NCI-H460 (cell line): ENCODE measurements at places on chromosomes 2 and 18. TPM values are rescaled to one million over a fixed set of nuclear protein-coding genes. Genes with fewer than 3 reads are reported as not detected.
A peak's percentile ranks its signal among the peaks of the same experiment; 100 is the strongest.

GRCh38 chr2:99338029-99338585 is 918 bp downstream of the EIF5B start:
- DNase-seq: no peak

Gene RBFA
- 29.4 and 32.3 TPM in 2 replicates for total RNA-seq

- DNase-seq: no peak
These were observed 337.4 kb upstream of the PIK3C3 start for GRCh38 chr18:41617647-41618046.

Gene ST6GAL2
- total RNA-seq: not detected in 2 replicates

Gene PRKAG3
- not detected in 2 replicates for total RNA-seq

Gene ALPG
- total RNA-seq: not detected in 2 replicates

Gene CEBPZOS
- total RNA-seq: 61.2 and 69.0 TPM in 2 replicates

DNA sequence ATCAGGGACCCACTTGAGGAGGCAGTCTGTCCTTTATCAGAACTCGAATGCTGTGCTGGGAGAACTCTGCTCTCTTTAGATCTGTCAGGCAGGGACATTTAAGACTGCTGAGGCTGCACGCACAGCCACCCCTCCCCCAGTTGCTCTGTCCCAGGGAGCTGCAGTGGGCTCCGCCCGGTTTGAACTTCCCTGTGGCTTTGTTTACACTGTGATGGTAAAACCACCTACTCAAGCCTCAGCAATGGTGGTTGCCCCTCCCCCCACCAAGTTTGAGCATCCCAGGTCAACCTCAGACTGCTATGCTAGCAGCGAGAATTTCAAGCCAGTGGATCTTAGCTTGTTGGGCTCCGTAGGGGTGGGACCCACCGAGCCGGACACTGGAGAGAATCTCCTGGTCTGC is 11.8 kb upstream of the LHCGR start:
- no peak for DNase-seq

Gene LGALSL
- total RNA-seq: 13.3 and 15.7 TPM in 2 replicates

Gene IRS1
- 9.9 and 10.4 TPM in 2 replicates for total RNA-seq

DNA sequence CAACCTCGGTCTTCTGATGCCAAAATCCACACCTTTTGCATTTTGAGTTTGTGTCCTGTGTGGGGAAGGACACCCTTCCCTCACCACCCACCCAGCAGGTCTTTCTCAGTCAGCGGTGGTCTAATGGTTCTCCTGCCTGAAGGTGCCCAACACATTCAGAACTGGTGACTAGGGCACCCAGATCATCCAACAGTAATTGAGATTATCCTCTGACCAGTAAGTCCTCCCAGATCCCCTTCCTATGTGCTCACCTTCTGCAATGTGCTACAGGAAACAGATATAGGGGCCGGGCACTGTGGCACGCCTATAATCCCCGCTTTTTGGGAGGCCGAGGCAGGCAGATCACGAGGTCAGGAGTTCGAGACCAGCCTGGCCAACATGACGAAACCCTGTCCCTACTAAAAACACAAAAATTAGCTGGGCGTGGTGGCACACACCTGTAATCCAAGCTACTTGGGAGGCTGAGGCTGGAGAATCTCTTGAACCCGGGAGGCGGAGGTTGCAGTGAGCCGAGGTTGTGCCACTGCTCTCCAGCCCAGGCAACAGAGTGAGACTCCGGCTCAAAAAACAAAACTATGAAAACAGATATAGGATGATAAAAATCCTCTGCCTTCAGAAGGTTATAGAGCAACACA is 56.2 kb downstream of the REEP1 start:
- no peak for DNase-seq

DNA sequence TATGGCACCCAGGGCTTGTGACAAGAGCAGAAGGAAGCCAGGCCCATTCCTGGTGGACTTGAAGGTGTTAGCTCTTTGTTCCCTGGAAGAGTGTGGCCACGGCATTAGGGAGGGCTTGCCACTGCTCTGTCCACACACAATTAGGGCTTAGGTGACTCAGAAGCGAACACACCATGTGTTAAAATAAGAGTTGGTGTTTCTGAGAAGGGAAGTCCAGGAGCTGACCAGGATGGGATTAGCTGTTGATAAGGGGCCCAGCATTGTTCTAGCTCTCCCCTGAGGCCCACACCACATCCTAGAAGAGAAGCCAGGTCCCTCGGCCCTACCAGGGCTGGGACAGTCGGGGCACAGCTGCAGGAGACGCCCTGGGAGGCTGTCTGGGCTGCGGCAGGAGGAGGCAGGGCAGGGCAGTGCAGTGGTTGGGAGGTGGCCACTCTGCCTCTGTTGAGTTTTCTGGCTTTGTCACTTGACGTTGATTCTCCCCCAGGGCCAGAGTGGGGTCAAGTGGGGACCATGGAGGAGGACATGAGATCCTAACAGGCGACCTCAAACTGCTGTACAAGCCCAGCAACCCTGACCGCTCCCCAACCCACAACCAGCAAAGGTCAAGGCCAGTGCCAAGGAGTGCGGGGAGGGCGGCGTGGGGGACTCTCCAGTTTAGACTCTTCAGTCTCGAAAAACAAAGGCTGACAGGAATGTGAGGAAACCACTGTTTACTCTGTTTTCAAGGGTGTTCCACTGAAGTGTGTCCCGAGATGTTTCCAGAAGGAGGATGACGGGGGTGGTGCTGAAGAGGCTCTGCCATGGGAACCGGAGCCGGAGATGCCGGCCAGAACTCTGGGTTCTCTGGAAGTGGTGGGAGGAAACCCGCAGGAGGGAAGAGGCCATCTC is 16.8 kb downstream of the GNLY start:
- DNase-seq: no peak

- DNase-seq: no peak
These were observed 106.3 kb upstream of the CD302 start for GRCh38 chr2:159904127-159904958.

Gene TACR1
- 0.10 and 0.26 TPM in 2 replicates for total RNA-seq

Gene KCNE4
- total RNA-seq: 201 and 213 TPM in 2 replicates

DNA sequence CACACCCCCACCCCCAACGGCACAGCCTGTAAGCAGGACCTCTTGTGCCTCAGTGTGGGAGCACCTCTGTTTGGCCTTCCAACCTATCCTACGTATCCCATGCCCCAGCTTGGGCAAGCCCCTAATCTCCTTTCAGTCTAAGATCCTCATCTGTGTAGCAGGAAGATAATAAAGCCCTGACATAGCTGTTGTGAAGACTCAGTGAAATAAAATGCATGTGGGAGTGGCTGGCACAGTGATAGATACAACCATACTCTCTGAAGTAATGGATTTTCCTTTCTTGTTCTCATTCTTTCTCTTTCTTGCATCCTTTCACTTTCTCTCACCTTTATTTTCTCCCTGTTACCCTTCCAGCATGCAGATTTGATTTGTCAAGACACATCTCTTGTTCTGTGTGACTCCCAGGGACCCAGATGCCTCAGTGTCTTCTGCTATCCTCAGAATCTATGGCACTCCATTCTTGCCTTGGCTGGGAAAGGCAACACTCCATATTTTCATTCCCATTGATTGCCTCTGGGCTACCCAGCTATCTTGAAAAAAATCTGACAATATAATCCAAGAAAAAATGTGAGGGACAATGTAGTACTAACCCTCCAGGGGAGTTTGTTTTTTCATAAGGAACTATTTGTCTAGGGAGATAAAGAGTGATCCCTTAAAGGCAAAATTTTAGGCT is 207.2 kb upstream of the SETBP1 start:
- DNase-seq: no peak

GRCh38 chr2:112048887-112049286 is 6.2 kb upstream of the TMEM87B start:
- DNase-seq: peak; percentile 44

DNA sequence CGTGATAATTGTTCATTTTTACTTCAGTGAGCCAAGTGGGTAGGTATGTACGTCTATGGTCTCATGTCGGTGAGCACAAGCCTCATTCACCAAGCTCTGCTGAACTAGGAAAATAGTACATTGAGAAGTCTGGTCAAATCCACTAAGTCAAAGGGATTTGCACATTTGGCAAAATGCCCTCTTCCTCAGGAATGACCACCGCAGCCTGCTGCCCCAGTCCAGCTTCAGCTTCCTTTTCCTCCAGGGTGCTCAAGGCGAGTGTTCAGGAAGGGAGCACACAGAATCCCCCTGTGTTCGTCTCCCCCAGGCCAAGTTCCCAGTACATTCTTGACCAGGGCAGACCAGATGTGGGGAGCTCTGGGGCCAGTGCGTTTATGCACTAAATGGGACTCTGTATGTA is 23.0 kb downstream of the TCF7L1 start:
- no peak for DNase-seq

Gene POTEJ
- total RNA-seq: not detected in 2 replicates

GRCh38 chr2:236744716-236745115 is 175.1 kb downstream of the ACKR3 start:
- DNase-seq: no peak

Gene RNF25
- 33.5 and 34.9 TPM in 2 replicates for total RNA-seq

GRCh38 chr2:107308835-107309234 is 422.9 kb upstream of the ST6GAL2 start:
- no peak for DNase-seq

DNA sequence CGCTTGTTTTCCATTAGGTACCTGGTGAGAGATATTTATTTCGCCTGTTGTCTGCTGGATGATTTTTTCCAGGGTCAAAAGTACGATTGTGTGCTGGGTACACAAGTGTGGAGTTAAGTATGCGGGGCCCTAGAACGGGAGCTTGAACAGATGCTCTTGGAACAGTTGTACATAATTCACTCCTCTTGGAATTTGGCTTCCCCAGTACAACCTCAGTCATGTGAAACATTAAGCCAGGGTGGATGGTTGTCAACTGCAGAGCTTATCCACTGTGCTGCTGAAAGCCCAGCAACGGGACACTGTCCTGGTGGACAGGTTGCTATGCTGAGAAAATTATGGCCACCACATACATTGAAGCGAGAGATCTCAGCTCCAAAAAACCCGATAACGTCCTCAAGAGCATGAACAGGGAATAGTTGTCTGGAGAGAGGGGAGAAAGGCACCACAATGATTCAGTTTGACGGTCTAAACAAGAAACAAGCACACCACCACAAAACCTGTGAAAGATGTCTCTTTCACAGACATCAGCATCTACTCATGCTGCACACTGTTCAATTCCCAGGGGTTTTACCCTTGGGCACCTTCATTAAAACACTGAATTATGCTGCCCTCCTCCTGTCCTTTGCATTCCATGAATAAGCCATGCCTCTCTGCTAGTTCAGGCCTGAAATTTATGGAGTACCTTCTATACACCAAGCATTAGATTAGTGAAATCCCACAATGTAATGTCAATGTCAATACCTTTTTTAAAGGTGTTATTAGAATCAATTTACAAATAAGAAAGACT is 176.8 kb upstream of the TRIB2 start:
- no peak for DNase-seq

Gene ZNF638
- 127 and 137 TPM in 2 replicates for total RNA-seq

- no peak for DNase-seq
These were observed 39.5 kb downstream of the CYP26B1 start for GRCh38 chr2:72108121-72108520.

- no peak for DNase-seq
These were observed 266.7 kb upstream of the KLHL29 start for GRCh38 chr2:23118313-23118712.

DNA sequence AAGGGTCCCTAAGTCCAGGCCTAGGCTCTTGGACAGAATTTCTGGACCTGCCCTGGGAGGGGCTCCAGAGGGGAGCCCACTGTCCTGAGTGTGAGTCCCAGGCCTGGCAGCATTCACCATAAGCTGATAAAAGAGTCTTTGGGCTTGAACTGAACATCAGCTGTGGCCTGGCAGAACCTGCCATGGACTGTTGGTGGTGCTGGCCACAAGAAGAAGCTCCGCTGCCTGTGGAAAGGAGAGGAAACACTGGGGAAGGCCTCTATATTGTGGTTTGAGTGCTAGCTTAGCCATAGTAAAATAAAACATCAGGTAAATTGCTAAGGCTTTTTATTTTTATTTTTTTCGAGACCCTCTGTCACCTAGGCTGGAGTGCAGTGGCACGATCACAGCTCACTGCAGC is 20.9 kb upstream of the BAZ2B start:
- DNase-seq: no peak

Gene KCNS3
- total RNA-seq: 0.23 and 0.30 TPM in 2 replicates

DNA sequence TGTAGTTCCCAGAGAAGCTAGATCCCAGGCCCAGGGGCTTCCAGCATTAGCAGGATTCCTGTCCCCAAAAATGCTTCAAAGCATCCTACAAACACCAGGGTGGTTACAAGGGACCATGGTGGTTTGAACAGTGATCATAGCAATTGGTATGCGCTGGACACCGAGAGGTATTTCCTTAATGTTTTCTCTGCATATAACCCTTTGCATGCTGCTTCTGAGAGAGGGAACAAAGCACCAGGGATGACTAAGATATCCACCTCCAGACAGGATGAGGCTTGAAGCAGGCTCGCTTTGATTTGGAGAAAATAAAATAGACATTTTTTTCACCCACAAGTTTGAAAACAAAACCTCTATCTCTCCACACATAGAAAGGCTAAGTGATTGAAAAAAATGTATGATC is 50.5 kb upstream of the TSPYL6 start:
- DNase-seq: no peak

DNA sequence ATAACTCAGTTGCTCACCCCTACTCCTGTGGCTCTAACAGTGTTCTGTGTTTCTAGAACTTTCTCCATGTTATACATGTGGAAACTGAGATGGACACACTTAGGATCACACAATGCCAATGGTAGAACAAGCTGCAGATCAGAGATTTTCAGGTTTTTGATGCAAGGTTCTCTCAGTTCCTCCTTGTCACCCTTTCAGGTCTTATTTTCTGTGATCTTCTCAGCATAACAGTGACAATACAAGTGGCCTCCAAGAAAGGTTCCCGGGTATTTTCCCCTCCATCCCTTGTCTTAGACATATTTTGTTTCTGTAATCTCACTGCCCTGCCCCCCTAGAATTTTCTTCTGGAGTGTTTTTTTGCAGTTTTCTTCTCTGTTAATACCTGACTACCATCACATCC is 6.2 kb upstream of the MGAT5 start:
- DNase-seq: no peak

Gene SDC1
- total RNA-seq: 27.3 and 31.7 TPM in 2 replicates

DNA sequence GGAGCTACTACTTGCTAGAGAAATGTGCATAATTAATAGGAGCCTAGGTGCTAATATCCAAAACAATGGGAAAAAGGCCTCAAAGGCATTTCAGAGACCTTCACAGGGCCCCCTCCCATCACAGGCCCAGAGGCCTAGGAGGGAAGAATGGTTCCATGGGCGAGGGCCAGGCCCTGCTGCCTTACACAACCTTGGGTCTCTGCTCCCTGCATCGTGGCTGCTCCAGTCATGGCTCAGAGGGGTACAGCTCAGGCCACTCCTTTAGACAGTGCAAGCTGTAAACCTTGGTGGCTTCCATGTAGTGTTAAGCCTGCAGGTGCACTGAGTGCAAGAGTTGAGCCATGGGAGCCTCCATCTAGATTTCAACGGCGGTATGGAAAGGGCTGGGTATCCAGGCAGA is 429.2 kb downstream of the FIGN start:
- no peak for DNase-seq

DNA sequence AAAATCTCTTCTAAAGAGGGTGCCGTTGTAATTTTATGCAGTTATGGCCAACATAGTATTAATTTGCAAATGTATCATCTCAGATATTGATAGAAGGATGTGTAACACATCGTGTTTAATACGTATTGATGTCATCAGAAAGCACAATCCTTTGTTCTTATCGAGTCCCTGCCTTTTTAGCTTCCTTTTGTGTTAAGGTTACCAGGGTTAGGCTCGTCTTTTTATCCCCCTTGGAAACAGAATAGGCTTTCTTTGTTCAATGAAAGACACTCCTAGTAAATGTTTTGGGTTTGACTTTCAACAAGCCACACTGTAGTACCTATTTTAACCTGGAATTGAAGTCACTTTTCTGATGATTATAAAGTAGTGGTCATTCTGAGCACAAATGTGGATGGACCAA is 136.2 kb downstream of the WDR7 start:
- no peak for DNase-seq
